ENCODE measurements at places on chromosomes 3 and 15.

DNA sequence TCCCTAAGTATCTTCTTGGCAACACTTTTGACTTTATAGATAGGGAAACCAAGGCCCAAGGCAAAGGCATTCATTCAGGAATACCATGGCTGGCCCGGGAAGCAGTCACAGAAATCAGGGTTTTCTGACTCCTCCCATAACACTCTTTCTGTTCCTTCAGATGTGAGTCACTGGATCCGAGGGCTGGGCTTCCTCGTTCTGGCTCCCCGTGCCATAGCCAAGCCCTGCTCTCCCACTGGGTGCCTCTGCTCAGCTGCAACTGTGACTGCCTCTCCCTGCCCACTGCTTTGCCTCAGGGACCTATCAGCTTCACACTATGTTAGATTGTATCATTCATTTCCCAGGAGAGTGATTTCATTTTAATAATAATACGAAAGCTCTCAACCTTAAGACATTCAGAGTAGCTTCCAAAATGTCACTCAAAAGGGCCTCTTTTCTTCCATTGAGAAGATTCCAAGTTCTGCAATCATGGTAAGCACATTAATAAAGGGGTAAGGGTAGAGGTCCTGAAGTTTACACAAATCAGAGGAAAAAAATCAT is 50.2 kb downstream of the GABRB3 start:
- no peak for DNase-seq

DNA sequence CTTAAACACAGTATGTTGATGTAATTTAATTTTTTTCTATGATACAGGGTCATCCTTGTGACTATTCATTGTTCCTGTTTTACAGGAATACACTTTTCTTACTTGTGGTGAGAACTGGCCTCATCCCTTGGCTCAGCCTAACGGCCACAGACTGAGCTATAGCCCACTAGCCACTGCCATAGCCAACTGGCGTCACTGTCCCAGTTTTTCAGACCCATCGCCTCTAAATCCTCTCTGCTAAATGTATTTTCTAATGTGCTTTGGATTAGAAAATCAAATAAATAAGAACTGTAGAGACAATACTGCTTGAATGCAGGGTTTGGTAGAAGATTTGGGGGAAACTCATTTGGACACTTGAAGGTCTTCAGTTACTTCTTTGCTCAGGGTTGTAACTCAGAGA is 113.1 kb downstream of the TIGIT start:
- no peak for DNase-seq

- peak; percentile 45 for DNase-seq
Measured at GRCh38 chr3:190024912-190025311, 95.8 kb downstream of the P3H2 start.

GRCh38 chr3:36455406-36455805 is 75.1 kb downstream of the STAC start:
- DNase-seq, result no peak

GRCh38 chr3:15319575-15319974 is 12.8 kb downstream of the SH3BP5 start:
- DNase-seq, result no peak

GRCh38 chr3:48267782-48268181 is 26.9 kb downstream of the ZNF589 start:
- no peak for DNase-seq

- no peak for DNase-seq
Measured at GRCh38 chr3:127222163-127222562, 29.2 kb downstream of the PRR23E start.

GRCh38 chr3:152193673-152194267 is 75.0 kb upstream of the MBNL1 start:
- DNase-seq, result no peak

- DNase-seq, result no peak
Measured at GRCh38 chr15:85694091-85694490, 100.6 kb downstream of the KLHL25 start.

- no peak for DNase-seq
Measured at GRCh38 chr15:31296646-31297574, 29.7 kb upstream of the KLF13 start.

- no peak for DNase-seq
Measured at GRCh38 chr15:73239564-73240215, 129.1 kb downstream of the HCN4 start.

GRCh38 chr3:8445861-8446260 is 55.8 kb upstream of the LMCD1 start:
- DNase-seq, result peak; percentile 72

DNA sequence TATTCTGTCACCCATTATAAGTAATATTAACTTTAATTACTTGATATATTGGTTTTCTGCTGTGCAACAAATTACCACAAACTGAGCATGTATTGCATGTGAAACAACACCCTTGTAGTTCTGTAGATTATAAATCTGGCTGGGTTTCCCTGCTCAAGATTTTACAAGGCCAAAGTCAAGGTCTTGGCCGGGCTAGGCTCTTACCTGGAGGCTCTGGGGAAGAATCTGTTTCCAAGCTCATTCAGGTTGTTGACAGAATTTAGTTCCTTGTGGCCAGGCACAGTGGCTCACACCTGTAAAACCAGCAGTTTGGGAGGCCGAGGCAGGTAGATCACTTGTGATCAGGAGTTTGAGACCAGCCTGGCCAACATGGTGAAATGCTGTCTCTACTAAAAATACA is 16.3 kb downstream of the TIMMDC1 start:
- no peak for DNase-seq

- DNase-seq, result no peak
Measured at GRCh38 chr3:194481525-194482195, 5.1 kb downstream of the ATP13A3 start.

DNA sequence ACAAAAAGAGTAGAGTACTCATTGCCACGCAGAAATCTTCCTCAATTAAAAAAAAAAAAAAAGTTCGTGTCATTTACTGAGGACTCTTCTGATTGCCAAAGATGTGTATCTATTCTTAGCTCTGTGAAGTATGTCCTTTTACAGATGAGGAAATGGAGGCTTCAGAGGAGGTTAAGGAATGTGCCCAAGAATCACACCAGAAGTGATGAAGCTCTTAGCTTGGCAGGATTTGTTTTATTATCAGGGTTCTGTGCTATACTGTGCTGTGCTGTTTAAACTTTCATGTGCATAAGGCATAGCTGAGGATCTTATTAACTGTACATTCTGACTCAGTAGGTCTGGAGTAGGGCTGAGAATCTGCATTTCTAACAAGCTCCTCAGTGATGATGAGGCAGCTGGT is 665.2 kb upstream of the ADAMTS9 start:
- DNase-seq, result no peak

GRCh38 chr3:29178809-29179793 is 101.8 kb upstream of the RBMS3 start:
- no peak for DNase-seq

All from HS-5 (cell line).